ENCODE measurements at places on chromosomes 2 and 18.

- H3K36me3 ChIP-seq, result no peaks in the 10 kb centered on the region
- no peak overlapping the region for H3K27ac ChIP-seq
- DNase-seq, result no peak
- peaks cover 14% of the 10 kb centered on the region for H3K27me3 ChIP-seq
- peaks cover 8% of the 10 kb centered on the region for H3K4me1 ChIP-seq
Observed at GRCh38 chr2:196041786-196042185, 26.9 kb downstream of the DNAH7 start.

DNA sequence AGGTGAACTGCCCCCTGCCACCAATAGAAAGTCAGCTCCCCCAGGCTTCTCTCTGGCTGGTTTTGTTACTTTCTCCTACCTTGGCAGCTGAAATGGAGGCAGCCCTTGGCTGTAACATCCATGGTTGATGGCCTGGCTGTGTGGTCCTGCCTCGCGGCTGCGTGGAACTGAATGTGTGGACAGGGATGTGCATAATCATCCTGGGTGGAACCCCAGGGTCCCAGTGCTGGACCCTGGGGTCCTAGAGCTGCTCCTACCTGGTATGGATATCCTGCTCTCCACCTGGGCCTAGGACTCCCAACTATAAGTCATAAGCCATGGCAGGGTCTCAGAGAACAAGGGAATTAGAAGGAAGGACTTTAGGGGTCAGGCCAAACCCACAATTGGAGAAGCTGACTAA, 93.5 kb downstream of the CAPN13 start:
- H3K36me3 ChIP-seq, result no peaks in the 10 kb centered on the region
- H3K27me3 ChIP-seq, result peaks cover 7% of the 10 kb centered on the region
- peak overlapping the region; percentile 52 for H3K27ac ChIP-seq

DNA sequence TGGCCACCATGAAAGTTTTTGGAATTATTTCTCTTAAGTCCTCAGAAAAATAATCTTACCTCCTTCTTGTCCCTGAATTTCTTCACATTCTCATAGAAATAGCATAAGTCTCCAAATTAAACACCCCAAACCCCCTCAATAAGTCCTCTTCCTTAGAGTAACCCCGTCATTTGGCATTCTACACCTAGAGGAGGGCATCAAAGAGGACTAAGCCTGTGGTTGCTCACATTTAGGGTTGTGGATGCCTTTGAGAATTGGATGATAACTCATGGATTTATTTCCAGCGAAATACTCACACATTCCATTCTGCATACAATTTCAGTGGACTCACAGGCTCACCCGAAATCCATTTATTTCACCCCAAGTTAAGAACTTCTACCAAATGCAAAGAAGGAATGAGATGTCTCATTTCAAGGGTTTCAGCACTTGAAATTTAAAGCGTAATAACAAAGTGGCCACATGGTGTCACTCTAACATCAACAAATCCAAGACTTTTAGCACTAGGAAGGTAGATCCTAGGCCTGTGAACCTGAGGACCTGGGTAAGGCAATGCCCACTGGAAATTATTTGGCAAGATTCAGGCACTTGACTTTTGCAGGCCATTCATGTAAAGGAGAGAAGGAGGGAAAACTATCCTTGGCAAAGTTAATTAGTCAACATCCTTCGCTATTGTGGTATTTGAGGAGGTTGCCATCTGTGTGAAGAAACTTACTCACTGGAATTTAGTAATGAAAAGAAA, 24.6 kb downstream of the DYTN start:
- H3K27ac ChIP-seq, result no peak overlapping the region
- H3K36me3 ChIP-seq, result no peaks in the 10 kb centered on the region
- H3K27me3 ChIP-seq, result peaks cover 16% of the 10 kb centered on the region
- H3K4me3 ChIP-seq, result no peak overlapping the region
- no peaks in the 10 kb centered on the region for H3K4me1 ChIP-seq

DNA sequence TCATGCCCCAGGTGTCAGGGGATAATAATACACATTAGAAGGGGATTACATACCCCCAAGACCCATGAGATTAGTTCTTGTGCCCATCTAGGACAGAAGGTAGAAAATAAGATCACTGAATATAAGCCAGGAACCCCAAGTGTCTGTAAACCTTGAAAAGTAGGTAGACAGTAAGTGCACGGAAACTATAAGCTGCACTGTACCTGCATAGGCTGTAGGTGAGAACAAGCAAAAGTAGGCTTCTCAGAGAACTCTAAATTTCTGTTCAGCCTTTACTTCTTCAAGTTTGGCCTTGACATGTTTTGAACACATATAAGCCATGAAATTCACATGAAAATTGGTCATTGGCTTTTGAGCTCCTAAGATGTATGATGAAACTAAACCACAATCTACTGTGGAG, 113.0 kb upstream of the FSIP2 start:
- no peak overlapping the region for H3K27ac ChIP-seq
- H3K4me3 ChIP-seq, result no peak overlapping the region
- H3K27me3 ChIP-seq, result no peaks in the 10 kb centered on the region
- no peaks in the 10 kb centered on the region for H3K36me3 ChIP-seq

- no peak overlapping the region for H3K27ac ChIP-seq
- H3K27me3 ChIP-seq, result no peaks in the 10 kb centered on the region
- no peaks in the 10 kb centered on the region for H3K4me1 ChIP-seq
- no peak for DNase-seq
- H3K4me3 ChIP-seq, result no peak overlapping the region
Observed at GRCh38 chr2:5453220-5454050, 238.7 kb upstream of the SOX11 start.

- no peaks in the 10 kb centered on the region for H3K27me3 ChIP-seq
- H3K27ac ChIP-seq, result no peak overlapping the region
- no peak overlapping the region for H3K4me3 ChIP-seq
Observed at GRCh38 chr18:45049578-45050319, 369.1 kb downstream of the SETBP1 start.

GRCh38 chr18:24095976-24096375, 42.9 kb upstream of the CABYR start:
- no peak for DNase-seq
- peaks cover 52% of the 10 kb centered on the region for H3K36me3 ChIP-seq
- H3K27ac ChIP-seq, result no peak overlapping the region

DNA sequence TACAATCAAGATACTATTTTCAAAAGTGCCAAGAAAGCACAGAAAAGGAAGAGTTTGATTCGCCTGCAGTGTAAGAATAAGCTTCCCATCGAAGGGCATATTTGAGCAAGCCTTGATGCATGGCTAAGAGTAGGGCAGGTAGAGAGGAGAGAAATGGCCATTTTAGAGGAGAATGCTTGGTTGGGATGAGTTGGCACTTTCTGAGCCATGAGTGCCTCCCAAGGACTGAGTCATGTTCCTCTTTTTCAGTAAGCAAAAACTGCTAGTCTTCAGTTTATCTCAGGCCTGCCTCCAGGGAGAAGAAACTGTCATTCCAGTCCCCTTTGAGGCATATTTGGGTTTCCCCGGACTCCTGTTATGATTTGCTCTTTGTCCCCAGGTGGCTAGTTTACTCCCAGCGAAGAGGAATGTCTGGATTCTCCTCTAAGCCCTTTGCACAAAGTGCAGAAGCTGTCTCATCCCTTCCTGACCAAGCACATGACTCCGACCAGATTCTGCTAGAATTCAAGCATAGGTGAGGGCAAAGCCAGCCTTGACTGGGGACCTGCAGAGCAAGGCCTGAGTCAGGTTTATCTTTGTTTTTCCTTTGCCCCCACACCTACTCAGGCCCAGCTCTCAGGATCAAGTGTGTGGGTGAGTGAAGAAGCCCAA, 115.2 kb downstream of the TTC32 start:
- DNase-seq, result no peak
- no peak overlapping the region for H3K4me3 ChIP-seq
- no peaks in the 10 kb centered on the region for H3K36me3 ChIP-seq
- H3K27me3 ChIP-seq, result no peaks in the 10 kb centered on the region

- H3K36me3 ChIP-seq, result no peaks in the 10 kb centered on the region
- H3K27ac ChIP-seq, result no peak overlapping the region
- H3K4me1 ChIP-seq, result no peaks in the 10 kb centered on the region
- peaks cover 3% of the 10 kb centered on the region for H3K27me3 ChIP-seq
Observed at GRCh38 chr2:19804639-19805260, 97.0 kb downstream of the TTC32 start.

GRCh38 chr2:9761577-9761976, 81.7 kb upstream of the TAF1B start:
- peaks cover 47% of the 10 kb centered on the region for H3K4me1 ChIP-seq
- DNase-seq, result no peak
- peaks cover 23% of the 10 kb centered on the region for H3K27me3 ChIP-seq
- H3K4me3 ChIP-seq, result no peak overlapping the region
- H3K27ac ChIP-seq, result no peak overlapping the region

- H3K27me3 ChIP-seq, result peaks cover 11% of the 10 kb centered on the region
- no peak for DNase-seq
- H3K36me3 ChIP-seq, result no peaks in the 10 kb centered on the region
- no peak overlapping the region for H3K27ac ChIP-seq
- H3K4me3 ChIP-seq, result no peak overlapping the region
Observed at GRCh38 chr2:218184331-218184730, 17.6 kb upstream of the CXCR1 start.

- no peak overlapping the region for H3K27ac ChIP-seq
- H3K4me1 ChIP-seq, result peaks cover 5% of the 10 kb centered on the region
- H3K4me3 ChIP-seq, result no peak overlapping the region
- peaks cover 43% of the 10 kb centered on the region for H3K36me3 ChIP-seq
- no peaks in the 10 kb centered on the region for H3K27me3 ChIP-seq
- DNase-seq, result no peak
Observed at GRCh38 chr2:171972329-171972982, 27.3 kb upstream of the METAP1D start.

DNA sequence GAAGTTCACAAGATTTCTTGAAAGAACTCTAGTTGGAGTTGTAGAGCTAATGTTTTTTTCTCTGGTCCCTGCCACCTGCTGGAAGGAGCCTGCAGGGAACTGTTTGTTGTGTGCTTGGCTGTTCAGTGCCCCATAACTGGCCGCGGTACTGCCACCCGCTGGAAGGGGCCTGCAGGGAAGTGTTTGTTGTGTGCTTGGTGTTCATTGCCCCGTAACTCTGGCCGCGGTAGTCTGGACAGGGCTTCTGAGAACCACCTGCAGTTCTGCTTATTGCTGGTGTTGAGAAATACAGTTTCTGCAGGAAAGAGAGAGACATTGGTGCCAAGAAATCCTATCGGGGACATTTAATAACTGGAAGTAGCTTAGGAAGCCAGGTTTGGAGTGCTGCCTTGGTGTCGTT, 58.1 kb downstream of the AGAP1 start:
- H3K27ac ChIP-seq, result no peak overlapping the region
- no peaks in the 10 kb centered on the region for H3K4me1 ChIP-seq
- DNase-seq, result no peak
- H3K4me3 ChIP-seq, result no peak overlapping the region
- no peaks in the 10 kb centered on the region for H3K36me3 ChIP-seq

GRCh38 chr18:58158008-58158407, 114.0 kb downstream of the NEDD4L start:
- peaks cover 30% of the 10 kb centered on the region for H3K27me3 ChIP-seq
- no peaks in the 10 kb centered on the region for H3K4me1 ChIP-seq
- DNase-seq, result no peak
- H3K36me3 ChIP-seq, result no peaks in the 10 kb centered on the region
- H3K4me3 ChIP-seq, result no peak overlapping the region

GRCh38 chr2:166449439-166449838, 44.6 kb downstream of the SCN7A start:
- H3K27ac ChIP-seq, result no peak overlapping the region
- DNase-seq, result no peak
- no peak overlapping the region for H3K4me3 ChIP-seq

Measured in activated CD8-positive, alpha-beta memory T cell treated with anti-CD3 and anti-CD28 coated beads, Interleukin-2, amount 10 ng/mL, durations not matched to agents 7 days and 5 days (primary cell).